ENCODE measurements at places on chromosomes 7 and 10.

DNA sequence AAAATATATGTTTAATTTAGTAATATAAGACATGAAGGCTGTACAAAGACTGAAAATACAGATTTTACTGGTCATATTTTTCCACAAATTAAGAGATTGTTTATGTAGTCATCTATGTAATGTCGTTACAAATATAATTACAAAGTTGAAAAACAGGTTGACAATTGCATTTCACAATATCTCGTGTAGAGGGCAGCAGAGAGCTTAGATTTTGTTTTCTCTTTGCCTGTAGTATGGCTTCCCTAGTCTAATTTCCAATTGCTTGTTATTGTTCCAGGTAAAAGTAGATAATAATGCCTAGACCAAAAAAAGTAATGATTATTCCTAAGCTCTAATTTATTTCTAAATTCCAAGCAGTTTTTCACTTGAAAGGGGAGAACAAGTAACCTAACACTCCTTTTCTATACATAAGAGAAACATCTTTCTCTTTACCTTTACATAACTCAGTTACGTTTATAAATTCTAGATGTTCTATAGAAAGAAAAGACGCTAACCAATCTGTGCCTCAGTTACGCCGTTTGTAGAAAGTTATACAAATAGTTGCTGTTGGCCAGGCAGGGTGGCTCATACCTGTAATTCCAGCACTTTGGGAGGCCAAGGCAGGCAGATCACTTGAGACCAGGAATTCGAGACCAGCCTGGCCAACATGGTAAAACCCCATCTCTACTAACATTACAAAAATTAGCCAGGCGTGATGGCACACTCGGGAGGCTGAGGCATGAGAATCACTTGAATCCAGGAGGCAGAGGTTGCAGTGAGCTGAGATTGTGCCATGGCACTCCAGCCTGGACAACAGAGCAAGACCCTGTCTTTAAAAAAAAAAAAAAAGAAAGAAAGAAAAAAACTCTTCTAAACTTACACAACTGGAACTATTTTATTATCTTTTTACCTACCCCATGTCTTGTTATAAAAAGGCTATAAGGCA, 30.0 kb downstream of the NET1 start:
- no peak for DNase-seq

GRCh38 chr10:113187063-113187777, 237.2 kb downstream of the TCF7L2 start:
- DNase-seq = no peak

- DNase-seq = no peak
Measured at GRCh38 chr10:46558392-46559185, 2.1 kb upstream of the GPRIN2 start.

GRCh38 chr7:20788420-20788990, 1.8 kb upstream of the SP8 start:
- DNase-seq = no peak

Data from activated T-cell treated with anti-CD3 and anti-CD28 coated beads, Interleukin-2, amount 50 U/mL, for 1 hour (primary cell).